ENCODE measurements at places on chromosomes 6 and 20.

DNA sequence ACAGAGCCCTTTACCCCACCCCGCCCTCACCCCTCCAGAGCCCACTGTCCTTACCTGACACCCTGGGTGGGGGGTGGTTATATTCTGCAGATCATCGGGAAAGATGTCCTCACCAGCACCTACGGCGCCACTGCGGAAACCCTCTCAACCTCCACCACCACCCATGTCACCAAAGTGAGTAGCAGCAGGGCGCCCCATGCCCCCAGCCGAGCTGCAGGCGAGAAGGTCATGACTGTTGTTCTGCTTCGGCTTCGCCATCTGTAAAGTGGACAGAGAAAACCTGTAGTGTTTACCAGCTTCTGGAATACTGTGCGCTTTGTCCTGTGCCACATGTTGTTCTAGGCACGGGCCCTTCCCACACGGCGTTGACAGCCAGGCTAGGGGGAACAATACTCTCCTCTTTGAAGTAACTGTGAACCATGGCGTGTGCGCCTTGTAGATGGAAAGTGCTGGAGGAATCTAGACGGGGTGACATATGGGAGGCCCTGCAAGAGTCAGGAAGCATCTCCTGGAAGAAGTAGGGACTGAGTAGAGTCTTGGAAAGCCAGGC, 16.5 kb upstream of the AAR2 start:
- DNase-seq: no peak

DNA sequence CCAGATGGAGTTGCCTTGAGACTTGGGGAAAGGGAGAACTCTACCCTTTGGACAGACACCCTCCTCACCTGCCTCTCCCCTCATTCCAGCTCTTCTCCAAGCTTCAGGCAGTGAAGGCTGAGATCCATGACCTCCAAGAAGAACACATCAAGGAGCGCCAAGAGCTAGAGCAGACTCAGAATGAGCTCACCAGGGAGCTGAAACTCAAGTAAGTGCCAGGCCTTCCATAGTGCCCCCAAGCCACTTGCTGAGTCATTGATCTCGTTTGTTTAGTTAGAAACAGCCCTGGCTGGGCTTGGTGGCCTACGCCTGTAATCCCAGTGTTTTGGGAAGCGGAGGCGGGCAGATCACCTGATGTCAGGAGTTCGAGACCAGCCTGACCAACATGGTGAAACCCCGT, 39.2 kb downstream of the KIF3B start:
- DNase-seq: no peak

GRCh38 chr20:2873747-2874041, 413 bp downstream of the PTPRA start:
- DNase-seq: no peak

GRCh38 chr6:22642254-22642653, 72.9 kb downstream of the HDGFL1 start:
- no peak for DNase-seq

DNA sequence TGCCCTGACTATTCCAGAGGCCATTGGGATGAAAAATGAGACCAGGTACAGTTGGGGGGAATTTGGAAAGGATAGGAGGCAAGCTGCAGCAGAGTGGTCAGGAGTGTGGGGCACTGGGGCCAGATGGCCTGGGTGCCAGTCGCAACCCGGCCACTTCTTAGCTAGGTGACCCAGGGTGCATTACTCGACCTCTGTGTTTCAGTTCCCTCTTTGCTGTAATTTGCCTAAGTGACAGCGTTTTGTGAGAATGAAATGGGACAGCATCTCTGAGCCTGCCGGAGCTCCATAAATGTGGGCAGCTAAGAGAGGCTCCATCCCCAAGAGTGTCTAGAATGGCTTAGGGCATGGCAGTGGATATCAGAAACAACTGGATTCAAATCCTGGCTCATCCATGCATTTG, 13.9 kb downstream of the LRFN2 start:
- DNase-seq: no peak

DNA sequence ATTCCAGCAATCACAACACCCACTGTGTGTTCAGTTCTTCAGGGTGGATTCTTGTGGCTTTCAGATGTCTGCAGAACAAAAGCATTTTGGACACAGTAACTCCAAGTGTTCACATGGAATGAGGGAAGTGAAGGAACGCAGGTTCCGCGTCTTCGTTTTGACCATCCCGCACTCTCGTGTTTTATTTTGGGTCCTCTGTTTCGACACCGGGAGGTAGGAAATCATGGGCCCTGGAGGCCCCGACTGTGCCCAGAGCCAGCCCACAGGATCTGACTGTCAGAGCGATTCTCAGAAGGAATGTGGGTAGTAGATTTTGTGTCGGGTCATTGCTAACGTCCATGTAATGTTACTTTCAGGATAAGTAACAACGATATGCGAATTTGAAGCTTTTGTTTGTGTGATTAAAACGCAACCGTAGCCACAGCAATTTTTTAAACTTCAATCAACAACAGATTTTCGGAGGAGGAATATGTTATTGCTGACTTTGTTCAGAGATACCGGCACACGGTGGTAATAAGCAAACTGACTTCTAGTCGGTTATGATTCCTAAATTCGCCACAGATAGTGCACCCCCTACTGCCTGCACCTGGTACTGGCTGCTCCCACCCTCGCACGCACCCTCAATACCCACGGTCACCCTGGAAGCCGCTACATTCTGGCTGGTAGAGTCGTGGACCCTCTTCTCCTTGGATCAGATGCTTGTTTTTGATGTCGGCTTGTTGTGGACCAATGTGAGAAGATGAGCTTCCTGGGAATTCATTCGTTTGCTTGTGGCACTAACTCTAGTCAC, 10.5 kb downstream of the NPEPL1 start:
- no peak for DNase-seq

GRCh38 chr20:46034039-46034438, 5.0 kb downstream of the SLC12A5 start:
- DNase-seq: no peak

GRCh38 chr6:101011186-101011585, 130.1 kb upstream of the ASCC3 start:
- no peak for DNase-seq
